ENCODE measurements at places on chromosomes 3 and 15.
A peak's percentile ranks its signal among the peaks of the same experiment; 100 is the strongest.

DNA sequence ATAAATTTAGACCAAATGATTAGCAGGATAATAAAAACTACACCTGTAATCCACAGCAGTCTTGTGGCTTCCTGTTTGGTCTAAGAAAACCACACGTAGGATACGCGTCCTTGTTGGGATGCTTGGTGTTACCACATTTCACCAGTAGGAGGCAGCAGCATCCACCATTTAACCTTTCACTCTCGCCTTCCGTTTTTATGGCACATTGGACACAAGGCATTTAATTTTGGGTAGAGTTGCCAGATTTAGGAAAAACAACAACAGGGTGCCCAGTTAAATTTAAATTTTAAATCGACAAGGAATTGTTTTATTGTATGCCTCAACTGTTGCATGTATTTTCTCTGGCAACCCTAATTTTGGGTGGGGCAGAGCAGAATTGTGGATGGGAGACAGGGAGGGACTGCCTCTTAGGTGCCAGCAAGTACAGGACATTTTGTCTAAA lies 6.3 kb downstream of the LRRC31 start:
- peak; percentile 11 for DNase-seq

DNA sequence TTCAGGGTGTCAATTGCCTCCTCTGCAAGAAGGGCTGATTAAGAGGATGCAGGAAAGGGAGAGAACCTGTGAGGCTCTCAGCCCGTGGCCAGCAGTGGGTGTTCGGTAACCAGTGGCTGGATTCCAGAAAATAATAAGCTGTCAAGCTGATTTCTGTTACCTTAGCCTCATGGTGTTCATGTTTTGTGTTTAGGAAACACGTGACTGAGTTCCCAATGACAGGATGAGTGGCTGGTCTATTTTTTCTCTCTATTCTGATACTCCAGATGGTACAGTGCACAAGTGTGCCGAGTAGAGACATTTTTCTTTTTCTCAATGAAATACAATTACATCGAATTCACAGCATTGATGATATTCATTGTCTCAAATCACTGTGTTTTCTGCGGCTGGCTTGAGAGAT lies 43.6 kb downstream of the EDEM1 start:
- DNase-seq = no peak

DNA sequence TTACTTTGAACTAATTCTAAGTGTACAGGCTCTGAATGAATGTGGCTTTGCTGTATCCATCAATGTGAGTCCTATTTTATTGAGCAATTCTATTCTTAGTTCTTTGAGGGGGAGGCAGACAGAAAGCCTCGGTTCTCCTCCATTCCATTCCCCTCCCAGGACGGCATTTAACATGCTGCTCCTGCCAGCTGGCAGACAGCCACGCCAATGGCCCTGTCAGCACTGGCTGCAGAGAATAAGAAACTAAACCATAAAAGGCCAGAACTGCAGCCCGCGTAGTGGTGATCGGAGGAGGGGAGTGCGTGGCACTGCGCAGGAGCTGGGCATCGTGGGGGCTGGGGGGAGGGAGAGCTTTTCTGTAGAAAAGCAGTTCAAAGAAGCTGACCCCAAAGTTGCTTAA lies 76.0 kb upstream of the HACD2 start:
- DNase-seq = no peak

GRCh38 chr15:37586976-37587375 lies 347.5 kb upstream of the TMCO5A start:
- no peak for DNase-seq

- DNase-seq = no peak
Observed at GRCh38 chr3:185527364-185527763, 25.0 kb downstream of the LIPH start.
